NK-92 treated with Interleukin-12 subunit alpha and Interleukin-12 subunit beta, amount 100 ng/mL, for 24 hours (cell line): ENCODE measurements at places on chromosomes 2 and 18.

DNA sequence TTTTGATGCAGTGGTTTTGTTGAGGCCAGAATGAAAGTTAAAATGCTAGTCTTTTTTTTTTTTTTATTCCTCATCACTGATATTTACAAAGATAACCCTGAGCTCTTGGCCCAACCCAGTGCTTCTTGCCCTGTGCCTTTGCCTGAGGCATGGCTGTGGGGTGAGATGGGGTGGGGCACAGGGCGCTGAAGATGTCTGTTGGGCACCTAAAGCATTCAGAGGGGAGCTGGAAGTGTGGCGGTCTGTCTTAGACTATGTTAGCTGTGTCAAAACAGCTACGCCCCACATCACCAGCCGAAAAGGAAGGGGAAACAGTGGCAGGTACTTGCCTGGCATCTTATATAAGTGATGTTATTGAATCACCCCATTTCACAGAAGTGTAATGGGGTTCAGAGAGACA lies 20.7 kb downstream of the TOGARAM2 start:
- DNase-seq: no peak

GRCh38 chr2:54763636-54764291 lies 40.3 kb downstream of the EML6 start:
- DNase-seq: no peak

GRCh38 chr18:48337053-48337452 lies 72.1 kb downstream of the ZBTB7C start:
- DNase-seq: no peak

GRCh38 chr2:85303780-85304531 lies 23.8 kb downstream of the TGOLN2 start:
- DNase-seq: no peak

- DNase-seq: no peak
Measured at GRCh38 chr2:8536686-8537561, 144.9 kb upstream of the ID2 start.

DNA sequence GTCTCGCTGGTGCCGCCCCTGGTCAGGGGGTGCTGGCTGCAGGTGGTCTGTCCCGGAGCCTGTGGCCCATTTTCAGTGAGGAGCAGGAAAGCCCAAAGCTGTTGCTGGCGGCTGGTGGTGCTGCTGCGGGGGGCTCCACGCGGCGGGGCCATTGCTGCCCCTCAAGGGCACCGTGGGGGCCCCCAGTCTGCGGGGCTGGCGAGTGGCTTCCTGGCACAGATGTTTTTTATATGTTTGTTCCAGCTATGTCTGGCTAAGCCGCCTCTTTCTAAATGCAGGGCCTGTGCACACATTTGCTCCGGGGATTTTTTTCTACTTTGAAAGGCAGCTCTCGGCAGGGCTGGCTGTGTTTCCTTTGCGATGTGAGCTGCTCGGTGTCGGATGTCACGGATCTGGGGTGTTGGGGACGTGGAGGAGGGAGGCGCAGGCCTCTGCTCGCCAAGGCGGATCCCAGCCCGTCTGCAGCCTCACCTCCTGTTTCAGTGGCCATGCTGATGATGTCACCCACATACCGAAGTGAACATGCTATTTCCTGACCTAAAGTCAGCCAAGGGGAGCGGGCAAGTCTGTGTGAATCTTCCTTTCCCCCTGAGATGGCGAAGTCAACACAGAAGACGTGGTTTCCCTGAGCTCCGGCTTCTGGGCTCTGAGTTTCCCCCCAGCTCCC lies 112.0 kb upstream of the CTDP1 start:
- DNase-seq: no peak
